Activated CD4-positive, alpha-beta memory T cell treated with anti-CD3 and anti-CD28 coated beads, Interleukin-2, amount 10 ng/mL, durations not matched to agents 7 days and 5 days (primary cell): ENCODE measurements at places on chromosomes 2 and 18. TPM values are rescaled to one million over a fixed set of nuclear protein-coding genes. Genes with fewer than 3 reads are reported as not detected.

TNFAIP6 gene
- not detected for total RNA-seq

MGAT4A gene
- total RNA-seq, result 69.8 TPM

C1GALT1C1L gene
- not detected for total RNA-seq

IMMT gene
- 144 TPM for total RNA-seq

MRPL19 gene
- total RNA-seq, result 41.6 TPM

IGFBP2 gene
- total RNA-seq, result 0.83 TPM

CNDP1 gene
- total RNA-seq, result not detected

SFT2D3 gene
- 5.2 TPM for total RNA-seq

UCN gene
- total RNA-seq, result 3.0 TPM

DNA sequence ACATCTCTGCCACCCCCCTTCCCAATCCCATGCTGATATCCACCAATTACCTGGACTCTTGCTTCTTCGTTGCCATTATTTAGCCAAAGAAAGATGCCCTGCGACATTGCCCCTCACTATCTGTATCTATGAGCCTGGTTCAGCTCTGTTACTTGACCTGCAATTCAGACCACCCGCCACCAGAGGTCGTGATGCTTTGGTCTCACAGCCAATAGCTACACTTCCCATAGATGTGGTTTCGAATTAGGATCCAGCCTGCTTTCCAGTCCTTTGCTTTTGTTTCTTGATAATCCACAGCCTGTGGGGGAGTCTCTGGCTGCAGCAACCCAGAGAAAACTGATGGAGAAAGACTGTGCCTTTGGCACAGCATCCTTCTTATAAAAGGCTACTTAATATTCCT, 239.4 kb downstream of the KLHL29 start:
- peak; percentile 26 for DNase-seq

GRCh38 chr18:29840089-29840488, 1202.5 kb downstream of the DSC3 start:
- no peak for DNase-seq

DNA sequence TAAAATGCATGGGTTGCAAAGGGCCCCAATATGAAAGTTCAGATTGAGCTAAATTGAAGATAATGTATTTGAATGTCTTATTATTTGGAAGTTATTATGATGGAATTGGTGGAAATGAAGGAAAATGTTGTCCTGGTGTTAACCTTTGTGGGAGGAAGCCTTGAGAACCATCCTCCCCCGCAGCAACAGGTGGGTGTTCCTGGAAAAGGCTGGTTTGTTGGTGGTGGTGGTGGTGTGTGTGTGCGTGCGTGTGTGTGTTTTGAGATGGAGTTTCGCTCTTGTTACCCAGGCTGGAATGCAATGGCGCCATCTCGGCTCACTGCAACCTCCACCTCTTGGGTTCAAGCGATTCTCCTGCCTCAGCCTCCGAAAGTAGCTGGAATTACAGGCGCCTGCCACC, 36.2 kb downstream of the CHRNA1 start:
- DNase-seq, result no peak

GRCh38 chr2:25606892-25607291, 66.5 kb downstream of the DTNB start:
- no peak for DNase-seq

GRCh38 chr2:135741395-135742324, at the start of gene UBXN4:
TSS of gene UBXN4 (plus strand) at chr2:135741855. CDS start at chr2:135741930, 75 bp downstream.
- peak; percentile 97 for DNase-seq

DNA sequence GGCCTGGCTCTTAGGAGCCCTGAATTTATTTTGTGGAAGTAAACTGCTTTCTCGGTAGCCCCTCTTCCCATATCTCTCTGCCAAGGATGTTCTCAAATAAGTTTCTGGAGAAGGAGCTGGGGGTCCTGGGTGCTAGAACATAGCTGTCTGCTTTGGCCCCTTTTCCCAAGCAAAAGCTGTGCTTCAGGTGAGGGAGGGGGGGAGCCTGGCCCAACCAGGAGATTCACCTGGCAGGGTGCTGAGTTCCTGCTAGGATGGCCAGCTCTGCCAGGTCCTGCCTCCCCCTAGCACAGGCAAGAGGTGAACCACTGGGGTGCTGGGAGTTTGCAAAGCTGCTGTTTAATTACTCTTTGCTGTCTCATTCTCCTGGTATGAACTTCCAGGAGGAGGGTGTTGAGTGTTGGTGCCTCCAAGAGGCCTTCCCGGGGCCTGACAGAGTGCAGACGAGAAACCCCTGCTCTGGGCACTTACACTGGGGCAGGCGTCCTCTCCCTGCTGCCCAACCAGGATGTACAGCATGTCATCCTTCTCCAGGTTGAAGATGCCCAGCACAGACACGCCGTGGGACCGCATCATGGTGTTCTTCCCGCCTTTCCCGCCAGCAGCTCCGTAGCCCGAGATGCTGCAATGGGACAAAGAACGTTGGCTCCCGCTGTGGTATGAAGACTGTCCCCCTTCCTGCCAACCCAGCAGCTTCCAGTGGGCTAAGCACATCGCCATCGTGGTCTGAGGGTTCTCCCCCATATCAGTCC, 124.2 kb downstream of the CLIP4 start:
- no peak for DNase-seq

DNA sequence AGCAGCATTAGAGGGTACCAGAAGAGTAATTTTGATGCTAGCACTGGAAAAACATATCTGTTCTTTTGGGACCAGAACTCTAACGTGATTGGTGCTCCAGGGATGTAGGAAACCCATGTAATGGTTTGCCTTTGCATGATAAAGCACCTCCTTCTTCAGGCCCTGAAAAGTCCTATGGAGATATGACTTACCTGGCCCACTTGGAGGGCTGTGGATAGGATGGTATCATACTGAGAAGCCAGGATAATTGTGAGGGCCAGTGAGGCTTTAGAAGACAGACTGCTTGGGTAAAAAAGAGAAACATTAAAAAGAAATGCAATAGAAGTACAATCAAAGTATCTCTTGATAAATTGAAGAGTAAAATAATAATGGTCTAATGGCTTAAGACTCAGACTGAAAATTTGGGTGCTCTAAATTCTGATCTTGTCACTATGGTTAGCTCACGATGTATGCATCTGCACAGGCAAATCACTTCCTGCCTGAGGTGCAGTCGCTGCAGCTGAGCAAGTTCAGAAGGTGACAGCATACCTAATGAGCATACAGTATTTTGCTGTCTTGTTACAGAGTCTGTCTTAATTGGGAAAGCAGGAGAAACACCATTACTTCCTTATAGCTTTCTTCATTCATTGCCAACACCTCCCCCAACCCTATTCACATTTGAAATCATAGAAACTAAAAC, 371.5 kb downstream of the NUP35 start:
- no peak for DNase-seq

DNA sequence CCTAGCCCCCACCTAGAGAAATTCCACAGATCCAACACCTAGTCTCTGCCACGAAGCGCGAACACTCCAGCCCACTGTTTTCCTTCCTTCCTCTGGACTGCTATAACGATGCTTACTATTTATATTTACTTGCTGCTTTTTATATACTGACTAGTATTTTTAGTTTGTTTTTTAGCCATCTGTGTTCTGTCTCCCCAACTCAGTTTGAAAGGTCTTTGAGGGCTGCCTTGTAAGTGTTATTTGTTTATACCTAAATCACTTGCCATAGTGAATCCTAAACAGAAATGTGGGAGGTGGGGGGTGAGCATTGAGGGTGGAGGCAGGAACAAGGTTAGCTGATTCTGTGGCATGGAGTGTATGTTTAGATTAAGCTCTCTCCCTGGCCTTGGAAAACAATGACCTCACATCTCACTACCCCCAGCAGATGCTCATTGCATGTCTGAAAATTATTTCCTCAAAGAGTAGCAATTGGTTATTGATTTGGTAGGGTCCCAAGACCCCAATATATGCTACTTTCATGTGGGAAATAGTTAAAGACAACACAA, 1.1 kb upstream of the NCKAP5 start:
- DNase-seq, result no peak

DNA sequence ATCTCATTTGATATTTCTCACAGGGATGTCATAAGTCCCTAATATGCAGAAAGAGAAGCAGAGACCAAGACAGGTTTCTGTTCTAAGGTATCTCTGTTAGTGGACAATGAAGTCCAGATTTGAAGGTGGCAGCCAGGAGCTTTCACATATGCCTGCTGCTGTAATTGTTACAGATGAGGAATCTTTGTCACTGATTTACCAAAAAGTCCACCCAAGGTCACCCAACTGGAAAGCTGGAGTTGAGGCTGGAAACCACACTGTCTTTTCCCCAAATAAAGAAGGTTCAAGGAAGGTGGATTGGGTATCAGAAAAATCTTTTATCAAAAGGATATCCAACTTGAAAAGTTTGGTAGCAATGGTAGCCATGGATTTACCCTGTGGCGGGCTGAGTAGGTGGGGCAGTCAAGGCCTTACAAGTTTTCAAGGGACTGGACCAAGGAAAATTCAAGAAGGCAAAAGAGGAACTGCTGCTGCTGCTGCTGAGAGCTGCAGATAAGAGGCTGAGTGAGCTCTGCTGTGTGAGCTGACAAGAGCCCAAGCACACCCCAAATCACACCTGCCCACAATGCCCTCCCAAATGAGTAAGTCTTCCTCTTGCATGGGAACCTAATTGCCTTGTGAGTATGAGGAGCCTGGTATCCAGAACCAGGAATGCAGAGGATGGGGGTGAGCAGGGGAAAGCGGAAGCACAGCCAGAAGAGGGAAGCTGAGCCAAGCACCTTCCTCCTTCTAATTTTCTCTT, 241.2 kb downstream of the ANAPC1 start:
- no peak for DNase-seq

GRCh38 chr18:45122506-45122905, 441.8 kb downstream of the SETBP1 start:
- no peak for DNase-seq

DNA sequence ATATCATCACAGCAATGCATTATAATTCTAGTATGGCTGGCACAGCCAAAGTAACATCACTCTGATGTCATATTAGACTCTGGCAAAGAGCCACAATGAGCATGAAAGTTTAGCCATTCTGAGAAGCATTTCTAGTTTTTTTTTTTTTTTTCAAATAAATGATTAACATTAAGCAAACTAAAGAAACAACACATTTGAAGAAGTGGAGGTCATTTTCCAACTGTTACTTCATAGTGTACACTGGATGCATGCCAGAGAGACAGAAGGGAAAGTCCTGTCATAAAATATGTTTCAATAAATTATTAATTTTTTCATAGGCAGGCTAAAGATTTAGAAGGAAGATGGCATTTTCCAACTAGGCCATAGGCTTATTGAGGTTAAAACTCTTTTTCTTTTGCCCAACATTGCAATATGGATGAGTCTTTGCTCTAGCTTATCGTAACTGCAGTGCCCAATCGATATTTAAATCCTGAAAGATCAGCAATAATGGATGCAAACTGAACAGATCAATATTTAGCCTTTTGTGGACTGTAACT, 1630.4 kb upstream of the ACVR2A start:
- no peak for DNase-seq

DNA sequence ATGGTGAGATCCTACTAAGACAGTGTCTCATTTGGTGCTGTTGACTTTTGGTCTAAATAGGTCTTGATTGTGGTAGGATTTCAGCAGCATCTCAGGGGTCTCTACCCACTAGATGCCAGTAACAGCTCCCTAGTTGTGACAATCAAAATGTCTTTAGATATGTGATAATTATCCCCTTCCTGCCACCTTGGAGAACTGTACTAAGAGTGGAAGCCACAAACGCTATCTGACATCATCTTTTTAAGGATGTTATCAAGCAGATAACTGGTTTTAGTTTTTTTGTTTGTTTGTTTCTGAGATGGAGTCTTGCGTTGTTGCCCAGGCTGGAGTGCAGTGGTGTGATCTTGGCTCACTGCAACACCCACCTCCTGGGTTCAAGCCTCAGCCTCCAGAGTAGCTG, 3.1 kb downstream of the MGAT5 start:
- DNase-seq, result no peak

GRCh38 chr18:21452796-21453510, 147.6 kb downstream of the ESCO1 start:
- DNase-seq, result no peak

- DNase-seq, result no peak
These were observed 92.0 kb downstream of the ASXL3 start for GRCh38 chr18:33670029-33670428.

GRCh38 chr2:42141687-42142546, 27.2 kb upstream of the EML4 start:
- no peak for DNase-seq

DNA sequence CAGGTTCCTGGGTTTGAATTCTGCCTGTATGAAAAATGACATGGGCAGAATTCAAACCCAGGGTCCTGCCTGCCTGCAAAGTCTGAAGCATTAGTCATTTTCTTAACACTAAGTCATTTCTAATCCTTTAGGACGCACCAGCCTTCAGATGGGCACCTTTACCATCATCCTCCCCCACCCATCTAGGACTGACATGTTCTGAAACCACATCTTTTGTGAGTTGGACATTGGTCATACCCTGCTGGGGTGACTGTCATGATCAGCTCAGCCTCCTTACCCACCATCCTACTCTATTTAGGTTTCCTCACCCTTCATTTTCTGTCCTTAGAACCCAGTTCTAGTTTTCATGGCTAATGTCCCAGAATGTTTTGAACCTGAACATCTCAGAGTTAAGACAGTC, 104.9 kb downstream of the TRIB2 start:
- DNase-seq, result no peak

- peak; percentile 39 for DNase-seq
These were observed 4.7 kb upstream of the CFAP65 start for GRCh38 chr2:219045937-219046550.

DNA sequence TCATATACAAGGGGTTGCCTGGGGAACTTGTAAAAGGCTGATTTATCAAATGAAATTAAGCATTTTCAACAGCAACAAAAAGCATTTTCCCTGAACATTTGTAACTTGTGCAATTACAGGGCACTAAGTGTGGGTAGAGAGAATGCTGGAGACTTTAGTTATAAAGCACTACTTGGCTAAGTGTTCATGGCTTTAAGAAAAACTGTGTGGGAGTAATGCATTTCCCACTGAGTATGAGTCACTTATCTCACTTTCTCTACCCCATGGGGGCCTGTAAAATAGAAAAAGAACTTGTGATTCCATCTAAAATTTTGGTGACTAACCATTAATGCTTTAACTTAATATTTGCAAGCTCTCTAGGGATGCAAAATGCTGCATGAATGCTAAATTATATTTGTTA, 193.4 kb downstream of the CCDC102B start:
- DNase-seq, result no peak

GRCh38 chr2:181163139-181163538, 182.7 kb downstream of the UBE2E3 start:
- no peak for DNase-seq

DNA sequence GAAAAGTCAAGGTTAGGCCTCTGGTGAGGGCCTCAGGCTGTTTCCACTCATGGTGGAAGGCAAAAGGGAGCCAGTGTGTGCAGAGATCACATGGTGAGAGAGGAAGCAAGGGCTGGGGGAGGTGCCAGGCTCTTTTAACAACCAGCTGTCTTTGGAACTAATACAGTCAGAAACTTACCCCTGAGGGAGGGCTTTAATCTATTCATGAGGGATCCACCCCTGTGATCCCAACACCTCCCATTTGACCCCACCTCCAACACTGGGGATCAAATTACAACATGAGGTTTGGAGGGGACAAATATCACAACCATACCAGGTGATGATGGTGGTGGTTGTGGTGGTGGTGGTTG, 10.9 kb downstream of the POLI start:
- DNase-seq, result no peak

- no peak for DNase-seq
These were observed 138.6 kb downstream of the DNER start for GRCh38 chr2:229575569-229576315.
